ENCODE measurements at places on chromosomes 11 and 22.

- DNase-seq: no peak
Observed at GRCh38 chr11:118227865-118228785, 3.3 kb upstream of the JAML start.

DNA sequence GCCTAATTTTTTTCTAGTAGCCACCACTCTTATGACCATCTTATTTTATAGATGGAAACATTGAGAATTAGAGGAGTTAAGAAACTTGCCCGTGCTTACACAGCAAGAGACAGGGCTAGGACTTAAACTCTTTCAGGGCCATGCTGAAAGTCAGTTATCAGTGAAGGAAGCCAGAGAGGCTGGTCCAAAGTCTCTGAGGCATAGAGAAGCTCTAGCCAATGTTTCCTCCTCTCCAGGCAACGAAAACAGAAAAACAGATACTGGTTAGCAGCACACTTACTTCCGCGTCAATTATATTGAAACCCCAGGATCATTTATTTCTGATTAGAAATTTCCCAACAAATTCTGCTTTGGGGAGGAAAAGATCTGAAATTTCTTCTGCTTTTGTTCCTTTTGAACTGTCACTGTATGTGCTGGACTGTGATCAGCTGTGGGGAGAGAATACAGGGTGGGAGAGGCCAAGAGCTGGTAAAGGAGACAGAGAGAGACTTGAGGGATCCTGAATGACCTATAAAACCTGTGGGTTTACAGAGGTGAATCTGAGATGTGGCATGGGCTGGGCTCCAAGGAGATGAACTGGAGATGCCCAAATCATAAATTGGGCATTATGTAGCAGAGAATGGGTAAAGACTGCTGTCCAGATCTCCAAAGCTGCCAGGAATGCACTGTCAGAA lies 37.5 kb upstream of the CAPRIN1 start:
- no peak for DNase-seq

DNA sequence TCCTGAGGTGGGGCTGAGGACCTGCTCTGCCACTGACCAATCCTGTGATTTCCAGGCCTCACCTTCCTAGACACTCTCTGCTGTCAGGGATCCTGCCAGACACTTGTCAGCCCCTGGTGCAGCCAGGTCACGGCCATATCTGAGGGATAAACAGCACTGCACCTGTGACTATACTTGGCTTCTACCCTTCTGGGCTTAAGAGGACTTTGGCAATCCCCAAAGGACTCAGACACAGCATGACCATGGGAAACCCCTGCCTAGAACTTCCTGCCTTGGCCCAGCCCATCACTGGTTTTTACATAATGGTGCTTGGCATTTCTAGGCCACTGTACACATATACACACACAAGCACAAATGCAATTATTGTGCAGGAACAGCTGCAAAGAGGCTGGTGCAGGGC lies 11.6 kb upstream of the OLFML1 start:
- DNase-seq: no peak

GRCh38 chr22:38327805-38328204 lies 10.6 kb upstream of the CSNK1E start:
- DNase-seq: peak; percentile 11

DNA sequence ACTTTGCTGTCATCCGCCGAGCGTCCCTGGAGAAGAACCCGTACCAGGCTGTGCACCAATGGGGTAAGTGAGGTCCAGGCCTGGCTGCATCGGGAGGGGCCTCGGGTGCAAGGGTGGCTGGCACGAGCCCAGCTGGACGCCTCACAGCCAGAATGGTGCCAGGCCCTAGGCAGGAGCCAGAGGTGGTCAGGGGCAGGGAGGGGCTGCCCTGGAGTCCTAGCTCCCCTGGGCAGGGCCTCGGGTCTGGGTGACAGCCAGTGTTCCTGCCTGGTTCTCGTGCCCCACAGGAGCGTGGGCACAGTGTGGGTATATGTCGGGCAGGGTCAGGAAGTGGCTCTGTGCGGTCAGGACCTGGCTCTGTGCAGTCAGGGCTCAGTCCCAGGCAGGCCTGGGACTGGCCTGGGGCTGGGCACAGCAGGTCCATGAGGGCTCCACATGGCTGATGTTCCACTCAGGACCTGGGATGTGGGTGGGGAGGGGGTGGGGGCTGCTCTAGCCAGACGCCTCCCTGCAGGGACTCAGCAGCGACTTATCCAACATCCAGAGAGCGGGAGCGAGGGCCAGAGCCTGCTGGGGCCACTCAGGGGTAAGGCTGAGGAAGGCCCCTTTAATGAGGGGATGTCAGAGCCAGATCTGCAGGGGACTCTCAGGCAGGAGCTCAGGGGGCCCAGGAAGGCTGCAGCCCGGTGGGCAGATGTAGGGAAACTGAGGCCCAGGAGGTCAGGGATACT lies 1.2 kb downstream of the TSPAN32 start:
- DNase-seq: no peak

- no peak for DNase-seq
Observed at GRCh38 chr11:129950101-129951091, 52.2 kb downstream of the PRDM10 start.

DNA sequence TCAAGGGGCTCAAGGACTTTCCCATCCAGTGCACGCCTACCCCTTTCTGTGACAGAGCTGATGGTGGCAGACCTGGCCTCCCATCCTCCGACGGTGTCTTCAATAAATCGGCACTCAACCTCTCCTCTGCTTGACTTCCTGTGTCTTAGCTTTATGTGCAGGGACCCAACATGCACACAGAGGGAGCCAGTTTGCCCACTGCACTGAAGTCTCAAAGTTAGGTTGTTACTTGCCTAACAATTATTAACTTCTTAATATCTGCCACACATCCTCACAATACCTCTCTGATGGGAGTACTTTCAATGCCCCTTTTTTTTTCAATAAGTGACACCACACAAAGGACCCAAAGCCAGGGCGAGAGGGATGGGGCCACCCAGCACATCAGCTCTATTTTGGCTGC lies 3.6 kb downstream of the IZUMO1R start:
- no peak for DNase-seq

- DNase-seq: no peak
Observed at GRCh38 chr22:29292379-29292778, 14.1 kb upstream of the GAS2L1 start.

- DNase-seq: no peak
Observed at GRCh38 chr11:76173663-76174062, 32.6 kb downstream of the WNT11 start.

Measured in NCI-H2227 treated with DMSO at 0.1 percent for 48 hours (cell line).